ENCODE measurements at places on chromosomes 6 and 20.

GRCh38 chr6:35776364-35777215, at the start of gene CLPSL2:
Gene CLPSL2 (plus strand): TSS chr6:35776598. CDS start chr6:35776619, 21 bp downstream.
- DNase-seq, result no peak

DNA sequence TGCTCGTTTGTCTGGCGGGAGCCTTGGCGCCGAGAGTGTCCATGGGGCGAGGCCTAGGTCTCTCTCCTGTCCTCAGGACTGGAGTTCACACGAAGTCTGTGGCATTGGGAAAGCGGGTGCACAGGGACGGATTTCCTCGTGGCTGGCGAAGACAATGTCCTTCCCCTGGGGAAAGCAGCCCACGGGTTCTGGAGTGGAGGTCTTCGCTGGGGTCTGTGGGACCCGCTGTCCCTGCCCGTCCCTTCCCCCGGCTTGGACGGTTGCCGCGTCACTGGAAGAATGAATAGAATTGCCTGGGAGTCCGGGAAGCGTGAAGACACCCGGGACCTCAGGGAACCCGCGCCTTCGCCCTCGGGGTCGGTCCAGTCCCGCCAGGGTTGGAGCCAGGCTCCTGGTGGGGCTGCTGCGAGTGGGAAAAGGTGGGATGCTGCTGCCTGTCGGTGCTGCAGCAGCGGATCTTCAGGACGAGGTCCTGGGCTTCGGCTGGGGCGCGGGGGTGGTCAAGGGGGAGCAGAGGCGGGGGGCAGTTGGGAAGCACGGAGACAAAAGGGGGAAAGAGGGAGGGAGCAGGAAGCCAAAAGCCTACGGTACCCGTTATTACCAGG, 441.8 kb upstream of the DEFB115 start:
- no peak for DNase-seq

DNA sequence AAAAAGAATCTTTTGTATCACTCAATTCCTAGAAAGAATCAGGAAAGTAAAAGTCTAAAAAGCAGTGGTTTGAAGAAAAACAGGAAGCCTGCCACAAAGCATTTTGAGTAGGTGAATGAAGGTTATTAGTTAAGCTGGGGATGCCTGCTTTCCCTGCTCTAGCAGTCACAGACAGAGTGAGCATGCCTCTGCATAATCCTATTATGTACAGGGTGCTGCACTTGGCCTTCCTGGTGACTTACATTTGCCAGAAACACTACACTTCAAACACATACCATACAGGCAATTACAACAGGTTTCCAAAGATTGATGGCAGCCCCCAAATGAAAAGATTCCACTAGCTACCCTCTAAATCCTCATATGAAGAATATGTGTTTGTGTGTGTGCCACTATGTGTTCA, 130.8 kb downstream of the TPBG start:
- no peak for DNase-seq

- peak; percentile 9 for DNase-seq
These were observed 158.2 kb upstream of the PRND start for GRCh38 chr20:4563534-4563933.

- DNase-seq, result no peak
These were observed 96.3 kb downstream of the PHF3 start for GRCh38 chr6:63731930-63732329.

DNA sequence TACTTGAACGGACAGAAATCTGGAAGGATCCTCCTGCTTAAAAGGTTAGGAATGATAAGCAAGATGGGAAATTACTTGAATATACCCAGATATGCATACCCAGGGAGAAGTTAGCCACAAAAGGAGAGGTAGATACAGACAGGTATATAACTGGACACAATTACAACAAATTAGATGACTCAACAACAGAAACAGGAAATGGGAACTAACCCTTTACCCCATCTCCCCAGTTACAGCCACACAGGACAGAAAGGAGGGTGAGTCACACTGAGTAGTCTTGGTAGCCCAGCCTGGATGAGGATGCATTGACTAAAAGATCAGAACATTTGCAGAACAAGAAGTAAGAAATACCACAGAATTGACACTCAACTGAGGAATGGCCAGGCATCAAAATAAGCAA, 61.2 kb downstream of the C6orf52 start:
- DNase-seq, result no peak

DNA sequence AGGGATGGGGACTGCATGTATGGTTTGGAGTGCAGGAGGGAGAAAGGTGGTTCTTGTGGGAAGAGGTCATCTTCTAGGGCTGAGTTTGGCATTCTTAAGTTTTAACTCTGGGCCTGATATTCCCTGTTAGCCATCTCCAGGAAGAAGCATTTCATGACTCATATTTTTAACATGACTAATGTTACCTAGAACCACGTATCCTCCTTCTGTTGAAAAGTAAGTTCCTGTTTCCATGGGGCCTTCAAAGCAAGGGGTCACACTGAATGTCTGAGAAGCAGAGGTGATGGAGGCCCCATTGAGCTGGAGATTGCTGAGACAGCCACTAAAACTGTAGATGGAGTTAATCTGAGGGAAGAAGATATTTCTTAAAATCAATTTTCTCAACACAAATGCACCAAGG, 30.2 kb downstream of the FAM229B start:
- no peak for DNase-seq

GRCh38 chr6:129041563-129041962, 158.6 kb downstream of the LAMA2 start:
- no peak for DNase-seq

- DNase-seq, result no peak
These were observed 232.8 kb upstream of the QKI start for GRCh38 chr6:163181666-163182180.

DNA sequence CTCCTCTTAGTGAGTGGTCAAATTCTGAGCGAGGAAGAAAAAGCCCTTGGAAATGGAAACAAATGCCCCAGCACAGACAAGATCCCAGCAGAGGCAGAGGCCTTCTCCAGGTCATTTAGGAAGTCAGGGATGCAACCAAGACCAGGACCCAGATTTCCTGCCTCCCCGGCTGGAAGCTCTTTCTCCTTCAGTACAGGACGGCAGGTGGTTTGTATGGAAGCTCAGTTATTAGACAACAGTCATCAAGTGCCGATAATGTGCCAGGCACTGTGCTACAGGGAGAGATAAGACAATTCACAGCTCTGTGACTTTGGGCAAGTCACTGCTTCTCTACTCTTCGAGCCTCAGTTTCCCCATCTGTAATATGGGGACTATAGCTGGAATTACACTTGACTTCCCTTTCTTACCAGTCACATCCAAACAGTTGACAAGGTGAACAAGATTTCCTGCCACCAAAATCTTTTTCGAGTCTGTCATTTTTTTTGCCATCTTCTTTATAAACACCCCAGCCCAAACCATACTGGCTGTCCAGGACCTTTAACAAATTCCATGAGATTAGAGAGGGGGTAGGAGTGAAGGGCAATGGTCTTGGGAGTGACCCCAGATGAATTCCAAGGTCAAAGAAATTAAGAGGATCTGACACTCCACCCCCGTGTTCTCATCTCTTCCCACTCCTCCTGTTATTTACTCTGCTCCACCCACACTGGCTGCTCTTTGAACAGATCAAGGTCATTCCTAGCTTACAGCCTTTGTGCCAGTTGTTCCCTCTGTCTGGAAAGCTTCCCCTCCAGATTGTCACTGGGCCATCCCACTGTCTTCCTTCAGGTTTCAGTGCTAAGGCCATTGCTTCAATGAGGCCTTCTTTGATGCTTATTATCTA, 6.0 kb downstream of the MMP9 start:
- no peak for DNase-seq

DNA sequence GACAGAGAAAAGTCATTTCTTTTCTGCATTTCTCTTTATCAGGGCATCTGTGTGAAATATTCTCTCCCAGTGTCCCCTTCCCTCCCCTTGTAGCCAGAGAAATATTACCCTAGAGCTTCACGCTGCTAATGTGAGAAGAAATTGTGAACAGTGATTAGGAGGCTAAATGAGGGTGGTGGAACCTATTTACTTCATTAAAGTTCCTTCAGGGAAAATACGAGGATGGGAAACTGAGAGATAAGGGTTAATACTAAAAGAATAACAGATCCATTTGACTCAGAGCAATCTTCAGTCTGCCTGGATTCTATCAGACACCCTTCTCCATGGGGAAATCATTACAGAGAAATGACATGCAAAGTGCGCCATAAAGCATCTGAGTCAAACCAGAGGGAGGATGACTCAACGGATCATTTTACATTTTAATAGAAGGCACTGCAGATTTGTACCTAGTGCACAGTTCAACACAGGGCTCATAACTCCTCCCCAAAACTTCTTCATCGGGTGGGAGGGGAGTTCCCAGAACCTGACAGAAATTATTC, 131.3 kb downstream of the GJA10 start:
- DNase-seq, result peak; percentile 71

- DNase-seq, result no peak
These were observed 27.0 kb upstream of the SLC22A2 start for GRCh38 chr6:160285541-160286105.

GRCh38 chr6:9799582-9799981, 615.3 kb downstream of the TFAP2A start:
- no peak for DNase-seq

GRCh38 chr20:16462711-16463110, 110.5 kb downstream of the KIF16B start:
- DNase-seq, result no peak

DNA sequence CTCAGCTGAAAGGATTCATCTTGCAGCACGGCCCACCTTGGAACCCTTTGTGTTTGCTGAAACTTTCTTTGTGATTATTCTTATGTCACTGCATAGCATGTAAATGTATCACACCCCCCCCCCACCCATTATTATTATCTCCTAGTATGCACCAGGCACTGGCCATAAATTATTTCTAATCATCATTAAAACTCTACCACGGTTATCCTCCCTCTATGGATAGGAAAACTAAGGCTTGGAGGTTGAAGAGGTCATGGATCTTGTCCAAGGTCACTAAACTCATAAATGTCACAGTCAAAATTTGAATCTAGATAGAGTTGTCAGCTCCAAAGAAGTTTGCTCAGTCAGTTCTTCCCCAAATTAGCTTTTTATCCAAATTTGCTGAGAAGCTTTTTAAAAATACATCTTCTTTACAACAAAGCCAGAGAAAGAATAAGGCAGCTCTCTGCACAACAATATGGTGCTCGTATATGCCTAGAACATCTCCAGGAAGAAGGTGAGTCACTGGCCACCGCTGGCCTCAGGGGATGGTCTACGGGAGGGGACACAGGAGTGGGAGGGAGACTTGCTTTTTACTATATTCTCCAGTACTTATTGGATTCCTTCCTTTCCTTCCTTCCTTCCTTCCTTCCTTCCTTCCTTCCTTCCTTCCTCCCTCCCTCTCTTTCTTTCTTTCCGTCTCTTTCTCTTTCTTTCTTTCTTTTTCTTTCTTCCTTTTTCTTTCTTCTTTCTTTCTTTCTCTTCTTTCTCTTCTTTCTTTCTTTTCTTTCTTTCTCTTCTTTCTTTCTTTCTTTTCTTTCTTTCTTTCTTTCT, 134.5 kb downstream of the VEGFA start:
- no peak for DNase-seq

DNA sequence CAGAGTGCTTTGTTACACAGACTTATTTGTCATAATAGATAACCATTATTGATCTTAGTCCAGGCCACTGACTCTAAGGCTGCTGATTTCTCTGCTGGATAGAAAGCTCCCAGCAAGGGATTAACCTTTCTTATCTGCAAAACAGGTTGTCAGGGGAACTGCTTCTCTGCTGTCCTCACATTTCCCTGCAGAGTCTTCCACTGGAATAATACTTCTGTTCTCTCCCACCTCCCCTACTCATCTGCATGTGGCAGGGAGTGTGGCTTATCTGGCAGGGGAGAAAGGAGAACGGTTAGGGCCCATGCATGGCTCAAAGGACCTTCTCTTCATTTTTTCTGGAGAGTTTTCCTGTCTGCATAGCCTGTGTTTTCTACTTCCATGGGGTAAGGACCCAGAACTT, 86.2 kb downstream of the LAMP5 start:
- no peak for DNase-seq

DNA sequence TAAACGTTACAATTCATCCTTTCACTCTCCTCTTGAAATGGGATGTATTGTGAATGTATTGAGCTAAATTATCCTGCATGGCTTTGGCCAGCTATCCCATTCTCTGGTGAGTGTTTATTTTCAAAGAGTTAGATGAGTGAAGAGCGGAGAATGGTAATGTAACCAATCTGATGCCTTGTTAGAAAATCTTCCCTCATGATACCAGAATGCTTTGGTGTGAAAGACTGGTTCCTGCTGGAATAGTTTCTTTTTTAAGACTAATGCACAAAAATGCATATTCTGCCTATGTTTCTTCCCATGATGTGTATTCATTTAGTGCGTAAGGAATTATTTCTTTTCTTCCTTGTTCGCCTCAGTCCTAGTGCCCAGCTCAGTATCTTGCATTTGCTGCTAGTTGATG, 506.7 kb downstream of the PRKN start:
- DNase-seq, result no peak

- no peak for DNase-seq
These were observed 1.9 kb downstream of the LTV1 start for GRCh38 chr6:143845033-143845432.

- DNase-seq, result no peak
These were observed 184.0 kb downstream of the GPX5 start for GRCh38 chr6:28709478-28710349.

DNA sequence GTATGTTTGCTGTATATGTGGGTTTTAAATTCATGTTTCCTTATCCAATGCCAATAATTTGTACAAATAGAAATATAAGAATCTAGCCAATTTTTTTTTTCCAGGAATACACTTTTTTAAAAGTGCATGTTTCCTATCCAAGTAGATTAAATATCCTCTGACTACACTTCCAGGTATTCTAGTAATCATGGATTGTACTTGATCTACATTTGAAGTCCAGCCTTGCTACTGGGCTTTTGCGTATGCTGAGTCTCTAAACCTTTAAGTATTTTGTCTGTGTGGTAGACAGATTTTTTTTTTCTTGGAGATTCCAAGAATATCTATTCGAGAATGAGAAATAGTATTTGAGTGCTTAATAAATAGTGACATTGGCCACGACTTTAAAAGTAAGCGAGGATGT, 188.3 kb downstream of the SASH1 start:
- DNase-seq, result no peak

GRCh38 chr6:169498916-169499513, 202.8 kb downstream of the WDR27 start:
- DNase-seq, result no peak

- DNase-seq, result no peak
These were observed 480.5 kb upstream of the SULF2 start for GRCh38 chr20:48265791-48266190.

DNA sequence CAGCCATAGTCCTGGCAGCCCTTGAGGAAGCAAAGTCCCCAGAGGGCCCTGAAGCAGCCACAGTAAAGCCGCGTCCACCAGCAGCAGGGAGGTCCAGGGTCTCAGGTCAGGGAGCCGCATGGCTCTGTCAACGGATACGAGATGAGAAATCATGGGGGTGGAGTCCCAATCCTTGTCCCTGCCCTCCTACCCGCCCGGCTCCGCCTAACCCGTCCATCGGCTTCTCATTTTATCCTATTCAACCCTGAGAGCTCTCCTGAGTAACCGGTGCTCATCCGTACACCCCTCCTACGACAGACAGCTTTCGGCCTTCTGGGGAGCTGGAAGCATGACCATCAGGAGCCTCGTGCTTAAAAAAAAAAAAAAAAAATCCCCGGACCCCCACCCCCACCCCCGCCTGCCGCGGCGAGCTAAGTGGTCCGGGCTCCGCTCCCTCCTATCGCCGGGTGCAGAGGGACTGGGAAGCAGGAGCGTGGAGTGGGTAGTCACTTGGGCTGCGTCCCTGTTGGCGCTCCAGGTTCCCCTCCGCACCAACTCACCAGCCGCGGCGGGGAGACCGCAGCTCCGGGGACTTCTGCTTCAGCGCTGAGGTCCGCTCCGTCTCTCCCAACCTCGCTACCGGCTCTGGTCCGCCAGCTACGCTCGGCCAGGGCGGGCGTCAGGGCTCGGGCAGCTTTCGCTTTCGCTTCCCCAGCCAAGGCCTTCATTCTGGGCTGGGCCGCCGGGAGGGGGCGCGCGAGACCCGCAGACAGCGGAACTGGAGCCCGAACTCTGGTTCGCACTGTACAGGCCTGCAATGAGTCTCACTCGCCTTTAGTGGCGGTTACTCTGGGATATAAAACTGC, at the start of gene TAP2:
Gene TAP2, minus strand, starts transcription at position 626 of the 845 bp plus-strand sequence. Its CDS starts 506 bp downstream, at position 120.
- peak; percentile 96 for DNase-seq
